ENCODE measurements at places on chromosomes 12 and 14.
A peak's percentile ranks its signal among the peaks of the same experiment; 100 is the strongest.

GRCh38 chr14:100117633-100118395 lies 41.6 kb downstream of the DEGS2 start:
- DNase-seq = no peak

DNA sequence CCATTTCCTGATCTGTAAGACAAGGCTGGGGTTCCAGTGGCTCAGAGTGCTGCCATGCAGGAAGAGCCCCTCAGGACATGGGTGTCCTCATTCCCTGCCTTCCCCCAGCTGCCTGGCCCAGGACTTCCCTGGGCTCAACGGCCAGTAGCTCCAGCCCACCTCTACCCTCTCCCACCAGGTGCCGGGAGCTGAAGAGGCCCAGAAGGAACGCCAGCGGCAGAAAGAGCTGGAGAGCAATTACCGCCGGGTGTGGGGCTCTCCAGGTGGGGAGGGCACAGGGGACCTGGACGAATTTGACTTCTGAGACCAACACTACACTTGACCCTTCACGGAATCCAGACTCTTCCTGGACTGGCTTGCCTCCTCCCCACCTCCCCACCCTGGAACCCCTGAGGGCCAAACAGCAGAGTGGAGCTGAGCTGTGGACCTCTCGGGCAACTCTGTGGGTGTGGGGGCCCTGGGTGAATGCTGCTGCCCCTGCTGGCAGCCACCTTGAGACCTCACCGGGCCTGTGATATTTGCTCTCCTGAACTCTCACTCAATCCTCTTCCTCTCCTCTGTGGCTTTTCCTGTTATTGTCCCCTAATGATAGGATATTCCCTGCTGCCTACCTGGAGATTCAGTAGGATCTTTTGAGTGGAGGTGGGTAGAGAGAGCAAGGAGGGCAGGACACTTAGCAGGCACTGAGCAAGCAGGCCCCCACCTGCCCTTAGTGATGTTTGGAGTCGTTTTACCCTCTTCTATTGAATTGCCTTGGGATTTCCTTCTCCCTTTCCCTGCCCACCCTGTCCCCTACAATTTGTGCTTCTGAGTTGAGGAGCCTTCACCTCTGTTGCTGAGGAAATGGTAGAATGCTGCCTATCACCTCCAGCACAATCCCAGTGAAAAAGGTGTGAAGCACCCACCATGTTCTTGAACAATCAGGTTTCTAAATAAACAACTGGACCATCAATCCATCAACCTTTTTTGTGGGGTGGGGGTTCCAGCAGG lies 17.6 kb downstream of the AGAP2 start:
- DNase-seq = peak; percentile 20

DNA sequence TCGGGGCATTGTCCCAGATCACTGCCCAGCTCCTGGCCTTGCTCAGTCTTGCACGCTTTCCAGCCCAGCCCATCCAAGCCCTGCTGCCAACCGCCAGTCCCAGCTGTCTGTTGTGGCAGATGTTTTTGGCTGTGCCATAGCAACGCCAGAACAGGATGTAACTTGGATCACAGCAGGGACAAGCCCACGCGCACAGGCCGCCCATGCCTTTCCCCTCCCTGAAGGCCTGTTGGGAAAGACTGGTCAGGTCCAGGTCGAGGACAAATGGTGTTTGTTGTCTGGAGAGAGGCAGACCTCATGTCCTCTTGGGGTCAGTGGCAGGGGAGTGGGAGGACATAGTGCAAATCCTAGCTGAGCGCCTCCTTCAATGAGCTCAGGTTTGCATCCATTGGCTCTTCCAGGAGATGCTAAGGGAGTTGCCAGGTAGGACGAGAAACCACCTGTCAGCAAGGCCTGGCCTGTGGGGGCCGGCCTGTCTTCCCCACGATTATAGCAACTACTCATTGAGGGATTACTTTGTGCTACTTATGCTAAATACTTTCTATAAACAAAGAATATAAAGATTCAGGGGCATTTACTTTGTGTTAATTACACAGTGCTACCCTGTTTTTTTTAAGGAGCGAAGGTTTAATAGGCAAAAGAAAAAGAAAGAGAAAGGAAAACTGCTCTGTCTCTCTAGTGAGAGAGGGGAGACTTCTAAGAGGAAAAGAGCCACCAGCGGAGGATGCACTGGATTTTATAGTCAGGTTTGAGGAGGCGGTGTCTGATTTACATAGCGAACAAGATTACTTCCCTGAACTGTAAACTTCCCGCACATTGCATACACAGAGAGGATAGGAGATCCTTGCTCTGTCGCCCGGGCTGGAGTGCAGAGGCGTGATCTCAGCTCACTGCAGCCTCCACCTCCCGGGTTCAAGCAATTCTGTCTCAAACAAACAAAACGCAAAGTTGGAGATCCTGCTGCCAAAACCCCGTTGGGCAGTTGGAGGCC lies 42.8 kb upstream of the CORO1C start:
- no peak for DNase-seq

DNA sequence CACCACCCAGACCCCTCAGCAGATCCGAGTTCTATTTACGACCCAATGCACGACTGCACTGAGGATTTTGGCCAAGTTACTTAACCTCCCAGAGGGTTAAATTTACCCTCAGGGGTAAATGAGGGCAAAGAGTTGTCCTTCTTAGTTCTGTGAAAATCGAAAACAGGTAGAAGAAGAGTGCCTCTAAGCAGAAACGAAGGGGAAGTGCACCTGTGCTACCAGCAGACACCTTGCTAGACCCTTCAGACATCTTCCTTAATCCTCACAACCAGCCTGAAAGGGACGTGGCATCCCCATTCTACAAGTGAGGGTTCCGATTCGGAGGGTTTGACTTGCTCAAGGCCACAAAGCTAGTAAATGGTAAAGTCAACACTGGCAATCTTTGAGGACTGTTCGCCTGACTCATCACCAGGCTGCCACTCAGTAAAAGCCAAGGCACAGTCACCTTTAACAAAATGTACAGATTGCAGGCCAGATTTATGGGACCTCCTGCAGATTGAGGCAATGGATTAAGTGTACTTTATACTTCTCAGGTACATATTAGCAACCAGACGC lies 1.6 kb downstream of the GSG1 start:
- DNase-seq = peak; percentile 43

DNA sequence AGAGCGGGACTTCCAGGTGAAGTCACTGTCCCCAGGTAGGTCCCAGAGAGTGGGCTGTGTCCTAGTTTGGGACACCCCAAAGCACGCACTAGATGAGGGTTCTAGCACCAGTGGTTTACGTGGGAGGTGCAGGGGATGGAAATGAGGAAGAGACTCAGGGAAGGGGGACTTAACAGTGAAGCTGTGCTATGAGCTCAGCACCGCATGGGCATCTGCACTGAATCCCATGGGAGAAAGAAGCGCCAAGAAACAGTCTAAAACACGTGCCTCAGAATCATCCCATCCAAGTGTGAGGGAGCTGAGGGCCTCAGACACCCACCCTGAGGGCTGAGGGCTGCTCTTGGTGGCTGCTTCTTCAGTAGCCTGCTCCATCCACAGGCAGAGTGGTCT lies 71.5 kb upstream of the ZFP36L1 start:
- DNase-seq = no peak

DNA sequence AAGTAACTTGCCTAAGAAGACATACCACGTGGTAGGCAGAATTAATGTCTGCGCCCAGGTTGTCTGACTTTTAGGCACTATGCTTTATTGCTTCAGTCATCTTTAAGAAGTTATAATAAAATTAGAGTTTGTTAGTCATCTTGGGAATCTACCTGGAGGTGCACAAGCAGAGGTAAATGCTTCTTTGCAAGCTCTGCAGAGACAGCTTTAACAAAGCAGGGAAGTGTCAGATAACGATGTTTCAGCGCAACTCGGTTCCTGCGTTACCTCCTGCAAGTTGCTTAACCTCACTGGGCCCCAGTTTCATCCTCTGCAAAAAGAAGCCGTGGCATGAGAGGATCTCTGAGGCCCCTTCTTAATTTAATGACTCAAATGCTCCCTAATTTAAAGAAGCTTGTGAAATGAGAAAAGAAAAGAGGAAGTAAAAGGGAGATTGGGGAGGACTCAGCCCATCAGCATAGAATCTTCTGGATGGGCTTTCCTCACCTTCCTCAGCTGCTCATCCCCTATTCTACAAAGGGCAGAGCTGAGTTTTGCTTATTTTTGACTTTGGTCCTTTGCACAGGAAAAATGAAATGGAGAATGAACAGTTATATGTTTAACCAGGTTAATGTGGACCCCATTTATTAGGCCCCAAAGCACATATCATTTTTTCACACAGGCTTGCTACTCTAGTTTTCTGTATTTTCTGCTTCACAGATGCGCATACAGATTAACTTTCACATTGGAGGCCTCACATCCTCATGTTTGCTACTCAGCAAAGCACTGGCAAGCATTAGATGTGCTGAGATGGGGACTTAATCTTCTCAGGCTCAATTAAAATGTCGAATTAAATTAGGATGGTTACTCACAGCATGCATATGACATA lies 5.1 kb downstream of the ARHGDIB start:
- peak; percentile 56 for DNase-seq
